Body of pancreas (tissue), 4 donors: ENCODE measurements at places on chromosomes 3 and 15. TPM values are rescaled to one million over a fixed set of nuclear protein-coding genes. Genes with fewer than 3 reads are reported as not detected.

- H3K27me3 ChIP-seq = no peaks in the 10 kb centered on the region
- no peak overlapping the region for H3K27ac ChIP-seq
- H3K4me3 ChIP-seq = no peak overlapping the region
- DNase-seq = no peak
Observed at GRCh38 chr3:71917545-71917944, 132.6 kb upstream of the PROK2 start.

Gene SERPINI1
- 20.0 TPM for total RNA-seq

Gene KNG1
- total RNA-seq = not detected

DNA sequence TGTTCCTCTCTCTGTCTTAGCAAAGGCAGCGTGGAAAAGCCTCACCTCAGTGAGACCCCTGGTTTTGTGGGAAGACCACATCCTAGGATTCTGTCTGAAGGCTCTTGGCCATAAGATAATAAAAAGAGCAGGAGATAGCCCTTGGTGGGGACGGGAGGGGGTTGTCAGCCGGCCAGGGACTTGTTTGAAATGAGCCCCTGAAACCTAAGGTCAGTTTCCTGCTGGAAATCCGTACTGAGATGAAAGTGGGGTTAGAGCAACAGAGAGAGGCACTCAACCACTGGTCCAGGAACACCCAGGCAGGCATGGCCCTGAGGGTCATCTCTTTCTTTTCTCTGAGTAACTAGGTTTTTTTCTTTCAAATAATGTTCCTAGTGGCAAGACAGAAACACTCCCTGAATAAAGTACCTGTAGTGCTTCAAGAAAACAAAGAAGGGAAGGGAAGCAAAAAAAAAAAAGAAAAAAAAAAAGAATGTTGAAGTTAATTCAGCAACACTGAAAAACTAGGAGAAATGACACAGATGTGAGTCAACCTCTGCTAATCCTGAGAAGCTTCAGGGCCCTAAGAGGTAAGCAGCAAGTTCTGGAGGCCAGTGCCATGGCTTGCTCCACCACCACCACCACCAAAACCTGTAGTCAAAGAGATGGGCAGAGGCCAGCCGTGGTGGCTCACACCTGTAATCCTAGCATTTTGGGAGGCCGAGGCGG is 3.2 kb downstream of the ITGB5 start:
- peaks cover 13% of the 10 kb centered on the region for H3K4me1 ChIP-seq
- H3K36me3 ChIP-seq = no peaks in the 10 kb centered on the region
- H3K4me3 ChIP-seq = no peak overlapping the region
- no peaks in the 10 kb centered on the region for H3K27me3 ChIP-seq

Gene MESP2
- total RNA-seq = not detected

DNA sequence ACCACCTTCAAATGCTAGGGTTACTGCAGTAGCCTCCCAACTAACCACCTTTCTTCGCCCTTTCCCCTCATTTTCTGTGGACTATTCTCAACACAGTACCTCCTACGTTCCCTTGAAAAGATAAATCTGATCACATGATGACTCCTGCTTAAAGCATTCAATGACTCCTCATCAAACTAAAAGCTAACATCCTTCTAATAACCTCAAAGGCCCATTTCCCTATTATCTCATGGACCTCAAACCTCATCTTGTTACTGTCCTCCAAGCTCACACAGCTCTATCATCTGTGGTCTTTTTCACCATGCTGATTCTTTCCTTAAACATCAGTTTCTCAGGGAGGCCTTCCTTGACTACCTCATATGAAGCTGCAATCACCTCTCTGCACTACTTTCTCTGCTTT is 29.6 kb downstream of the GADL1 start:
- no peaks in the 10 kb centered on the region for H3K27me3 ChIP-seq
- H3K4me1 ChIP-seq = no peaks in the 10 kb centered on the region
- DNase-seq = no peak
- H3K36me3 ChIP-seq = no peaks in the 10 kb centered on the region

Gene CAMK1
- total RNA-seq = 10.9 TPM

DNA sequence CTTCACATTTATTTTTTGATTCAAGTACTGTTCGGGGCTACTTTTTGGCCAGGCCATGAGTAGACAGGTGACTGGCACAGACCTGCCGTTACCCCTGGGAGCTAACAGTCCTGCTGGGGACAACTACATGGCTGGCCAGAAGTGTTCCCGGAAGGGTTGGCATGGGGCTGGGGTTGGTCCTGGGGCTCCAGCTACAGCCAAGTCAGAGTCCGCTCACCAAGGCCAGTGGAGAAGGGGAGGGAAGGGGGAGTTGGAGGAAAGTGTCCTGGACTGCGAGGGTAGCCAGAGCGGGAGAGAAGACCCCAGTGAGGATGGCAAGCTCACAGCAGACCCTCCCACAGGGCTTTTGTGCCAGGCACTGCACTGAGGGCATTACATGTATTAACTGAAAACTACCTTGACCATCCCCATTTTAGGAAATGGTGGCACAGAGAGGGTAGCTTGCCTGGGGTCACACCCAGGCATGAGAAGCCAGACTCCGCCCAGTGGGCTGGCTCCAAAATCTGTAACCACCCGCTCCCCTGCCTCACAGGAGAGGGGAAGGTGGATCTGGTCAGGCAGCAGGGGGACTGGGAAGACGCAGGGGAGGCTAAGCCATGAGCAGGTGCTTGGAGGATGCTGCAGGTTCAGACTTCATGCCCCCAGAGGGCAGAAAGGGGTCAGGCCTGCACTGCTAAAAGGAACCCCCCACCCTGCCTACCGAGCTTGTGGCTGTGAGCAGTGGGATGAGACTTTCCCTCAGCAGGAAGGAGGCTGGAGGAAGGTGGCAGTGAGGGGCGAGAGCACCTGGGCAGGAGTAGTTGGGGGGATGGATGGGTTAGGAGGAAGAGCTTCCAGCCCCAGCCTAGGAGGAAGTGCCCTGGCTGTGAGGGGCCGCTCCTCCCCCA is 38.3 kb upstream of the ESYT3 start:
- no peak overlapping the region for H3K4me3 ChIP-seq
- H3K27ac ChIP-seq = no peak overlapping the region
- peaks cover 7% of the 10 kb centered on the region for H3K4me1 ChIP-seq
- DNase-seq = no peak

Gene XCR1
- not detected for total RNA-seq
